ENCODE measurements at places on chromosomes 12 and 14. TPM values are rescaled to one million over a fixed set of nuclear protein-coding genes. Genes with fewer than 3 reads are reported as not detected.

ATF7 gene
- 24.0 TPM for total RNA-seq

GALNT9 gene
- 2.6 TPM for total RNA-seq

NKX2-1 gene
- 0.84 TPM for total RNA-seq

- DNase-seq: peak; percentile 6
Measured at GRCh38 chr14:91744068-91744480, 12.2 kb upstream of the CATSPERB start.

- DNase-seq: no peak
Measured at GRCh38 chr14:58738876-58739275, 101.1 kb downstream of the DACT1 start.

DNA sequence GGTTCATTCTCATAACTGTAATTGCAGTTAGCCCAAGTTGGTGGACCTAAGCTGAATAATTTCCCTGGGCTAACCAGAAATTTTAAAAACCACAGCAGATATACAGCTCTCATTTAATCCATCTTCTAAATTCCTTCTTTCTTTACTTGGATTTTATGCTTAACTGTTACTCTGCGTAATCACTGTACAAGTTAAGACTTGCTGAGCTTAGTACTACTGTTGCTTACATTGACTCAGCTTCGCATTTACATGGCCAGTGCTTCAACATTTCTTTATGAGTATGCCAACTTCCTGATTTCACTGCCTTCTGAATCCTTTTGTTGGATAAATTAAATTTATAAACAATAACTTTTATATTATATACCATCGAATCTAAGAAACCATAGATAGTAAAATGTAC lies 147.4 kb downstream of the SLC38A4 start:
- no peak for DNase-seq

GRCh38 chr14:105468621-105469241 lies 5.9 kb upstream of the CRIP2 start:
- DNase-seq: no peak

GRCh38 chr12:91618281-91618680 lies 435.7 kb upstream of the DCN start:
- no peak for DNase-seq

Measured in HCT116 (cell line).